ENCODE measurements at places on chromosomes 5 and 9. TPM values are rescaled to one million over a fixed set of nuclear protein-coding genes. Genes with fewer than 3 reads are reported as not detected.

DNA sequence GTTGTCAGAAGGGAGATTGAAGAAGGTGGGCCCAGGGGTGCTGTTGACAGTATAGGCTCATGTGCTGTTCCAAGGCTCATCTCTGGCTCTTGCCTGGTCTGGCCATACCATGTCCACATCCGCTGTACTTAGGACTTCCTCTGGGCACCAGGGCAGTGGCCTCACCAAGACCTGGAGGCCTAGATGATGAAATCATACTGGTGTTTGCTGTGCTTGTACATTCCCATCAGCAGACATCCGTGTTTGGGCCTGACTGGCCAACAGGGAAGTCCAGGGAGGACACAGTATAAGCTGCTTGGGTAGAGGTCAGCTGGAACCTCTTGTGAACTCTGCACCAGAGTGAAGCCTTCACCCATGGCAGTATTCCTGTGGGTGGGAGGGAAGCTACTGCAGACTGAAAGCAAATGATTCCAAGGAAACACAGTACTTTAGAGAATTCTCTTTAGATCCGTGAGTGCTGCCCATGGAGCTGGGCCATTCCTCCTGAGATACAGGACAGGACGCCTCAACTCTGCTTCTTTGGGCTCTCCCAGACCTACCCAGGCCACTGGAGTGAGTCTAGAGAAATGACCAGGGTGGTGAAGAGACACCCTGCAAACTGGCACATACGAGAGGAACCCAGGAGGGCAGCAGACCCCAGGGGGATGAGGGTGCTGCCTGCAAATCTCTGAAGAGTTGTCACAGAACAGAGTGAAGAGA, 22.5 kb downstream of the POLR1E start:
- no peak for DNase-seq

DNA sequence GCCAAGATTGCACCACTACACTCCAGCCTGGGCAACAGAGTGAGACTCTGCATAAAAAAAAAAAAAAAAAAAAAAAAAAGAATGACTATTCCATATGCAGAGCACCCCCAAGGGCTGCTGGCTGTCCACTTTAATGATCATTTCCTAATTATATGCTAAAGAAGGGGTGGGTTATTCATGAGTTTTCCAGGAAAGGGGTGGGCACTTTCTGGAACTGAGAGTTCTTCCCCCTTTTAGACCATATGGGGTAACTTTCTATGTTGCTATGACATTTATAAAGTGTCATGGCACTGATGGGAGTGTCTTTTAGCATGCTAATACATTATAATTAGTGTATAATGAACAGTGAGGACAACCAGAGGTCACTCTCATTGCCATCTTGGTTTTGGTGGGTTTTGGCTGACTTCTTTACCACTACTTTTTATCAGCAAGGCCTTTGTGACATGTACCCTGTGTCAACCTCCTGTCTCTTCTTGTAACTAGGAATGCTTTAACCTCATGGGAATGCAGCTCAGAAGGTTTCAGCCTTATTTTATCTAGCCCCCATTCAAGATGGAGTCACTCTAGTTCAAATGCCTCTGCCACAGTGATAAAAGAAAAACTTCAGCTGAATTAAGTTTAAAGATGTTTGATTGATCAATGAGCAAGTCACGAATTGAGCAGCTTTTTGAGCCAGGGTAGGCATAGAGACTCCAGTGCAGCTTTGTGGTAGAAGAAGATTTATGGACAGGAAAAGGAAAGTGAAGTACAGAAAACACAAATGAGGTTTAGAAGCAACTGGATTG, 7.1 kb upstream of the NANS start:
- DNase-seq = no peak

DNA sequence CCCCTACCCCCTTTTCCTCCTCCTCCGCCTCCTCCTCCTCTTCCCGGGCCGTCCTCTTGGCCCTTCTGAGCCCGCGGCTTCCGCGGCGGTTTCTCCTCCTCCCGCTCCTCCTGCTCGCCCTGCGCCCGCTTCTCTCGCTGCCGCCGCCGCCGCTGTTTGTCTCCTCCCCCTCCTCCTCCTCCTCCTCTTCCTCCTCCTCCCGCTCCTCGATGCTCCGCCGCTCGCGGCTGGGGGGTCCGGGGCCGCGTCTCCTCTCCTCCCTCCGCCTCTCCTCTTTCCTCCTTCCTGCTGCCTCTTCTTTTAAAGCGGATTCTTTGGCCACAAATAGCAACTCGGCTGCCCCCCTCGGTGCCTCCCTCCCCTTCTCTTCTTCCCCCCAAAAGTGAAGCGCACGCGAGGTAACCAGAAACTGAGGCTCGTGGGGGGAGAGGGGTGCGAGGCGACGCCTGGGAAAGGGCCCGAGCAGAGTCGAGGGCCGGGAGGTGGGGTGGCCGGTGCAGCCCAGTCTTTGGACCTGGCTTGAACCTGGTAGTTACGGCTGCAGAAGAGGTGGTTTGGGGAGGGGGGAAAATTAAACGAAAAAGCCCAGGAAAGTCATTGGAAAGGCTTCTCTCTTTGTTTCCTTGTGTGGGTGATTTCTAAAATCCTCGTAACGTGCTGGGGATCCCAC, 1058.5 kb upstream of the DMAC1 start:
- DNase-seq = peak; percentile 34

- no peak for DNase-seq
Observed at GRCh38 chr5:10750909-10751308, 10.1 kb downstream of the DAP start.

PAIP1 gene
- 135 TPM for total RNA-seq

- DNase-seq = no peak
Observed at GRCh38 chr5:76691467-76692273, 24.3 kb upstream of the F2R start.

DNA sequence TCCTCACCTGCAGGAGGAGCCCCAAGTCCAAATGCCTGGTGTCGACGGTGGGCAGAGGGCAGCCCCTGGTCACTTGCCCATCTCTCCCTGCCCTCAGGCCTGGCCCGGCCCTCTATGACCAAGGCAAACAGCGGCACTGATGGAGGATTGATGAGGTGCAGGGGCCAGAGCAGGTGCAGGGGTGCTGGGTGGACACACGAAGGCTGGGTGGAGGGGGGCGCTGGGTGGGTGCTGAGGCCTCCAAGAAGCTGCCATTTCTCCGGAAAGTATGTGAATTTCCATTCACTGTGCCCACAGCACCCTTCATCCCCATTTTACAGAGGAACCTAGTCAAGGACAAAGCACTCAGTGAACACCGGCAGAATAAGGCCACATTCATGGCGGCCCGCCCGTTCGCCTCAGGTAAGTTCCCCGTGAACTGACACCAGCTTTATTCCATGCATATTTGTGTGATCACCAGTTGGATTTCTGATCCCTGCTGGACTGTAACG, 143.8 kb upstream of the PPP1R26 start:
- DNase-seq = no peak

RFK gene
- total RNA-seq = 17.0 TPM

RNF38 gene
- 68.3 TPM for total RNA-seq

DNA sequence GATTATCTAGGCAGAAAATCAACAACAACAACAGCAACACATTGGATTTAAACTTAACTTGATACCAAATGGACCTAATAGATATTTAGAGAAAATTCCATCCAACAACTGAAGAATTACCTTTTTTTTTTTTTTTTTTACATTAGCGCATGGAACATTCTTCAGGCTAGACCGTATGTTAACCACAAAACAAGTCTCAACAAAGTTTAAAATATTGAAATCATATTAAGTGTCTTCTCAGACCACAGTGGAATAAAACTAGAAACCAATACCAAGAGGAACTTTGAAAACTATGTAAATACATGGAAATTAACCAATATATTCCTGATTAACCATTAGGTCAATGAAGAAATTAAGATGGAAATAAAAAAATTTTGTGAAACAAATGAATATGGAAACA, 315.8 kb downstream of the CSNK1G3 start:
- DNase-seq = no peak

- DNase-seq = no peak
Observed at GRCh38 chr9:73202980-73203379, 51.3 kb downstream of the ANXA1 start.

GFI1B gene
- not detected for total RNA-seq

DNA sequence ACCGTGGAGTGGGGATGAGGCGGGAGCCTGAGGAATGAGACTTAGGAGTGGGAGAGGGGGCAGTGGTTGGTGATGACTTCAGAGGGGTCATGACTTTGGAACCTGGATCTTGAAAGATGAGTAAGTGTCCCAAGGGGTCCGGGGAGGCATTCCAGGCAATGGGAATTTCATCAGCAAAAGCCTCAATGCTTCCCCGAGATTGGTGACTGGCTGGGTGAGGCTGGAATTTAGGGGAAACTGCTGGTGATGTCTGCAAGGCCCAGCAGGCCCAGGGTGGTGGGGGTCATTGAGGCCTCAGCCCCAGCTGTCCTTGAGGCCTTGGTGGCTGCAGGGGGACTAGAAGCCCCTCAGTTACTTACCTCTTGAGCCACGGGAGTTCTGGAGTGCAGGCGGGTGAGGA, 7.5 kb downstream of the NDST1 start:
- DNase-seq = no peak

DNA sequence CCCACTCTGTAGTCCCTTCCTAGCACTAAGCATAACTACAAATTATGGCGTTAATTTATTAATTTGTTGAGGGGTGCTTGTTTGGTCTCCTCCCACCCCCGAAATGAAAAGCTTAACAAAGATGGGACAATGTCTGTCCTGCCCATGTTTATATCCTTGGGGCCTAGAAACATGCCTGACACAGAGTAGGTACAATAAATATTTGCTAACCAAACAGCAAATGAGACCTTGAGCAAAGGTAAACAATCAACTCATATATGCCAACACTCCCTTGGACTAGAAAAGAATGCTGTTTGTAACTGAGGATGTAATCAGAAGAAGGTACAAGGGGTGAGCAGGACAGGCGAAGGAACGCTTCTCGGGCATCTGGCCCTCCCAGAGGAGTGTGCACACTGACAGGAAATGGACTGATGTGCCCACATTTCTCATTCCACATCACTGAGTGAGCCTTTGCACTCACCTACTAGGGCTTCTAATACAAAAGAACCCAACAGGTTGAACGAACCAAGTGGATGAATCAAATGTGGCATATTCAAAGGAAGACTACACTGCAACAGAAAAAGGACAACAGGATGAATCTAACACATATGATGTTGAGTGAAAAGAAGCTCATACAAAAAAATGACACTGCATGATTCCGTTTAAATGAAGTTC, 66.8 kb downstream of the MED27 start:
- DNase-seq = no peak

C9orf78 gene
- total RNA-seq = 30.4 TPM

DNA sequence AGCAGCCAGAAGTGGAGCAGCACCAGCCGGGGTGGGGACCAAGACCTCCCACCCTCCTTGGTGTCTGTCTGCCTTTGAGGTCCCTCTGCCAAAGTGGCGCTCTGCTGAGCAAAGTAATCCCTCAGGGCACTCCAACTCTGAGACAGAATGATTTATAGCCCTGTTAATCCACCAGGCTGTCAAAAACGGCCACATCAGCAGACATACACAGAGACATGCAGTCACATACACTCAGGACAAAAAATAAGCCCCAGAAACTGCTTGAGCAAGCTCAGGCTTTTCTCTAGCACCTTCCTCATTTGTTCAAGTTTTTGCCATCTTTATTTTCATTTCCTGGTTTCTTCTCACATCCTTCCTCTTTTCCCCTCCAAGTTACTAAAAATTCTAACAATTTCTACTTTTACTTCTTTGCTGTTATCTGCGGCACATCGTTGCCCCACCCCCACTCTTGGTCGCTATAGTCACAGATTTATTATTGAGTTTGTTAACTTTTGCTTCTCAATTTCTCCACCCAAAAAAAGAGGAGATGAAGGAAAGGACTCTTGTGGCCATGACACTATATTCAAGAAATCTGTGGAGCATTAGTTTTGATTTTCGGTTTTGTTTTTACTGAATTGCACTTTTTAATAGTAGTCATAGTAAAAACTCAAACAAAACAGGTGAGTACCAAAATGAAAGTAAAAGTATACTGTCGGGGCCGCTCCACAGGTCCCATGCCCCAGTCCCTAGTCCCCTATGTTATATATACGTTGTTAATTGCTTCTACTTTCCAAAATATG, 17.4 kb upstream of the ADRB2 start:
- no peak for DNase-seq

C5orf52 gene
- not detected for total RNA-seq
